GM03348 (cell line): ENCODE measurements at places on chromosomes 13 and 19.

DNA sequence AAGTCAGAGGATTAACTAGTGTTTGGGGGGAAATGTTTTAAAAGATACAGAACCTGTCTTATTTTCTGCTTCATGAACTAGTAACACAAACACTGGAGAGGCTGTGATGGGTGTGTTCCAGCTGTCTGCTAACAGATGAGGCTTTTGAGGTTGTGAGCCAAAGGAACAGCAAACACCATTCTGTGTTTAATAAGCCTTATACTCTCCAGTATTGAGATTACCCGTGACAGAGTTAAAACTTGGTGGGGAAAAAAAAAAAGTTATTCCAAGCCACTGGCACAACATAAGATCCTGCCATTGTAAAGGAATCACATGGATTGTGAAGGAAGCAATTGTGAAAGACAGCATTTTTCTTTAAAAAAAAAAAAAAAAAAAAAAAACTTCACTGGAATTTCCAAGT is 48.4 kb downstream of the KCTD12 start:
- DNase-seq = peak; percentile 18

- peak; percentile 92 for DNase-seq
Measured at GRCh38 chr19:44753932-44754749, 5.6 kb downstream of the BCL3 start.

DNA sequence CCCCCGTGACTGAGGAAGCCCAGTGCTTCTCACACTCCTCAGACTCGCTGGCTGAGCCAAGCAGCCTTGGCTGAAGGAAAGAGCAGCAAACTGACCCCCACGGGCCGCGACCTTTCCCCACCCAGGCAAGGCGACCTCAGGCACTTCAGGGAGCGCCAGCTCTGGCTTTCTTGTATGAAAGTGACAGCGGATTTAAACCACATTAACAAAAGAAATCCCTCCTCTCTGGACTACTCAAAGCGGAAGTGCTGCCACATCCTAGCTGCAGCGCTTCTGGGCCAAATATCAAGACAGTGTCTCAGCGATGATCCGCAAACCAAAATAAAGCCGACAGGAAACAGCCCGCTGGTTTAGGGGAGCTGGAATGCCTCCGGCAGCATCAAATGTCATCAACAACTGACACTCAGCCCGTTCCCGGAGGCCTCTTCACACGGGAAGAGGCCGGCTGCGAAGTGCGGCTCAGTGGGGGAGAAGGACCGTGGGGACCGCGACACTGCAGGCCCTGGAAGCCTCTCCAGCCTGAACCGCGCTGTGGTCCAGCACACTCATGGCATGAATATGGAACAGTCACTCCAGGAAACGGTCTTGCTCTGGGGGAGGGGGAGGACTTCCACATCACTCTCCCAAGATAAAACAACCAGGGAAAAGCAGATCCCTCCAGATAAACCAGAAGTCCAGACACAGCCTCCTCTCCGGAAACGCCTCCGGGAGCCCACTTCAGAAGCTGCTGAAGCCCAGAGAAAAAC is 1.4 kb downstream of the RASA3 start:
- peak; percentile 86 for DNase-seq

DNA sequence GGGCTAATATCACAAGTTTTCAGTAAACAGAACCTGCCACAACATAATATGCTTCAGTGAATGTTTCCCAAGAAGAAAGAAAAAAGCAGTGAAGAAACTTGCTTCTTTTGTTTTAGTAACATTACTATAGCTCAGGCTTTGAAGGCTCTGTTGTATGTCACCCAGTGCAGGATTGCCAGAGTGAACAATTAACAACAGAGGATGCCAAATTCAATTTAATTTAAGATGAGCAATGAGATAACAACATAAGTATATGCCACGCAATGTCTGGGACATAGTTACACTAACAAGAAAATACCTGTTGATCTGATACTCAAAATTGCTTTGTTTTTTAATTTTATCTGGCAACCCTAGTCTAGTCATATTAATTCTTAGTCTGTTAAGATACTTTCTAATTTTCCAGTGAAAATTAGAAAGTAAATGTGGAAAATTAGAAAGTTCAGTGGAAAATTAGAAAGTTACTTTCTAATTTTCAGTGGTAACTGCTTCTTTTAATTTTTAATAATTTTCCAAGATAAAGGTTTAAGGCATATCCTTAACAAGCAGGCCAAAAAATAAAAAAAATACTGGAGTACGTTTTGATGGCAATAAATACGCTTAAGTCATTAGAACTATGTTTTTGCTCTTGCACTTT is 336.3 kb downstream of the SLITRK6 start:
- no peak for DNase-seq

DNA sequence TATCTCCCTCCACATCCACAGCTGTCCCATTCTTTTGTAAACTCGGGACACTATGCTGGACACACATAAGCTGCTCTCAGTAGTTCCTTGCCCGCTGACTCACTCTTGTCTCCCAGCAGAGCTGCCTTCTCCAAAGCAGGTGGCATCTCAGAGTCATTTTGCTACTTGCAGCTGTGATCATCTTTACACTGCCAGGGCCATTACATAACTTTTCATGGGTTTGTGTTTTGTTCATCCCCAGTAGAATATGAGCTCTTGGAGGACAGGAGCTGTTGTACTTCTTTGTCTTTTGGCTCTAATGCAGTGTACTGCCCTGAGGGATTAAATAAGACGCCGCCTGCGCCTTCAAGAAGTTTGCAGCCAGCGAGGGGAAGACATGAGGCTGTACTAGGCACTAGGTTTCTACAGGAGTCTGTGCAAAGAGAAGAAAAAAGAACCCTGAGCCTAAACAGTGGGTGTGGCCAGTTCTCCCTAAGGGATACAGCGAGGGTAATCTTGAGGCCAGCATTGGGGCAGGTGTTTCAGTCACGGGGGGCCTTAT is 40.8 kb upstream of the GPR183 start:
- no peak for DNase-seq

DNA sequence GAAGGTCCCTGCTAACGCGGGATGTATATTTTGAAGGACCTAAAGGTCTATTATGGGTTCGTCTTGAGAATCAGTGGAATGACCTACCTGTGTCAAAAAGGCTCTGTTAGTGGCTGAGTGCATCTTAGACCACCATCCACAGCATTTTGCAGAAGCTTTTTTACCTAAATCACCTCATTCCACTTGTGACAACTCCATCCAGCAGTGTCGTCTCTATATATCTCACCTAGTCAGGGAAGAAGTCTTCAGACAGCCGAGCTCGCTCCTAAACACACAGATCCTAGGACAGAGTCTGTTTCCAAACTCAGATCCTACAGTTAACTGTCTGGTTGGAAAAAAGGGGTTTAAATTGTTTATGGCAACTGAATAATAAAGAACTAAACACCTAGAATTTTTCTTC is 33.7 kb downstream of the COL4A1 start:
- DNase-seq = no peak

DNA sequence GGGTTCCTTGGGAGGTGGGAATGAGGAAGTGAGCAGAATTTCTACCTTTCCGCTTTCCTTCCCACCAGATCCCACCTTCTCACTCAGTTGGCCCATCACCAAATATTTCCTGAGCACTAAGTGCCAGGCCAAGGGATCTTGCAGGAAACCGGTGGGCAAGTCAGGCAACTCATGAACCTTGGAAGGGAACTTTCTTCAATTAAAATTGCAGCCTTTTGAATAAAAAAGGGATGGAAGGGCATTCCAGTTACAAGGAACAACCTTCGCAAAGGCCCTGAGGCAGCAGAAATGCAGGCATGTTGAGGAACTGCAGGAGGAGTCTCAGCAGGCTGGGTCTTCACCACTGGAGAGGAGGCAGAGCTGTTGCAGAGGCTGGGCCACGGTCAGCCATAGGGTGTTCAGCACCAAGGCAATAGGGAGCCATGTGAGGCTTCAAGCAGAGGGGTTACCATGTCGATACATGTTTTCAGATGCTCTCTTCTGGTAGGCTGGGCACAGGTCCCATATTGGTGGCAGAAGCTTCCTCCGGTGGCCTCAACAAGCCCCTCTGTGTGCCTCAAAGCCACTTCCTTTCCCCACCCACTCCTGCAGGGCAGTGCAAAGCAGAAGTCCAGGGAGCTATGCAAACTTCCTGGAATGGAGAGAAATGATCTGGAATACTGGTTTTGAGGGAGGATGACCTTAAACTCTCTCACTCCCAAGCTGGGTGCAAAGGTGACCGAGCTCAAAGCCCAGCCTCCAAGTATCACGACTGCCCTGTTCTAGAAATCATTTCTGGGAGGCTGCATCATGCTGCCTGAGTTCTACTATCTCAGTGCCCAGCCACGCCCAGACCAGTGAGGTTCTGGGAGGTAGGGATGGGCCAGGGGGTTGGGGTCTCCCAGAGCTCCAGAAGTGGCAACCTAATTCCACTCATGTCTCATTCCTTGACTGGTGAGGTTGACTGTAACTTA is at the start of gene FUT6:
Gene FUT6 (minus strand): TSS at position 638 of the 953 bp plus-strand sequence. CDS start 7,135 bp downstream, outside the sequence.
- DNase-seq = no peak

GRCh38 chr19:5977222-5977784 is 637 bp downstream of the RANBP3 start:
- no peak for DNase-seq

GRCh38 chr13:95623141-95623540 is 21.4 kb downstream of the DZIP1 start:
- no peak for DNase-seq
